ENCODE measurements at places on chromosomes 2 and 18.

DNA sequence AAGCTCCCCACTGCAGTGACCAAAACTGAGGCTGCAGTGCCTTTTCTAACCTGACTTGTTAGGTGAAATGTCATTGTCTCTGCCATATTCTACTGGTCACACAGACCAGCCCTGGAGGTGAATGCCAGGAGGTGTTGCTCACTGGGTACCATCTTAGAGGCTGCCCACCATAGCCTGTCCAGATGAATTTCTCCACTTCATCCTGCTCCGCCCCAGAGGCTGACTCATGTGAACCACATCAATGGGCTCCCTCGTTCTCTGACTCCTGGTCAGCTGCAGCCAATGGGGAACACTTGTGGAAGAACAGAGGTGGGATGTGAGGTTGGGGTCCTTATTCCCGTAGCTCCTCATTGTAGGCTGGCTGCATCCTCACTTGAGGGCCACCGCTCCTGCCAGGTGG lies 3.4 kb upstream of the NARS1 start:
- no peak for DNase-seq

DNA sequence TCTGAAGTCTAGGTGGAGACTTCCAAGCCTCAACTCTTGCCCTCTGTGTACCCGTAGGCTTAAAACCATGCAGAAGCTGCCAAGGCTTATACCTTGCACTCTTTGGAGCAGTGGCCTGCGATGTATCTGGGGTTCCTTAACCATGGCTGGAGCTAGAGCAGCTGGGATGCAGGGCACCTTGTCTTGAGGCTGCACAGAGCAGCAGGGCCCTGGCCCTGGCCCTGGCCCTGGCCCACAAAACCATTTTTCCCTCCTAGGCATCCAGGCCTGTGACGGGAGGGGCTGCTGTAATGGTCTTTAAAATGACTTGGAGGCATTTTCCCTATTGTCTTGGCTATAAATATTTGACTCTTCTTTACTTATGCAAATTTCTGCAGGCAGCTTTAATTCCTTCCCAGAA lies 19.2 kb downstream of the SERPINB4 start:
- no peak for DNase-seq

- DNase-seq, result no peak
These were observed 191.7 kb downstream of the CAMKMT start for GRCh38 chr2:44553456-44553855.

GRCh38 chr2:17894556-17894955 lies 16.1 kb downstream of the KCNS3 start:
- DNase-seq, result no peak

GRCh38 chr2:126808929-126809328 lies 89.8 kb upstream of the TEX51 start:
- DNase-seq, result no peak

DNA sequence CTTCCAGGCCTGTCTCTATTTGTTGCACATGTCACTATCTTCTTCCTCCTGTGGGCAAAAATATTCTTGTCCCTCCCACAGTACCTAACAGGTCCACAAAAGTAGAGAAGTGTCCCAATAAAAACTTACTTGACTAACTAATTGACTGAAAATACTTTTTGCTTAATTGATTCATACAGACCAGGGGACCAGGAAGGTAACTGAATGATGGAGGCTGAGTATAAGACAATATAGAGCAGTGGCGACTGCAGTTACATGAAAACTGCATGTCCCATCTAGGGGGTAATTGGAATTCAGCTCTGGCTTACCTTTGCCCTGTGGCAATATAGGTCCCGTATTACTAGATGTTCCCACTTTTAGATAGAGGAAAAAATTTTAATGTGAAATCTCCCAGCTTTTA lies 112.9 kb upstream of the CREB1 start:
- no peak for DNase-seq

DNA sequence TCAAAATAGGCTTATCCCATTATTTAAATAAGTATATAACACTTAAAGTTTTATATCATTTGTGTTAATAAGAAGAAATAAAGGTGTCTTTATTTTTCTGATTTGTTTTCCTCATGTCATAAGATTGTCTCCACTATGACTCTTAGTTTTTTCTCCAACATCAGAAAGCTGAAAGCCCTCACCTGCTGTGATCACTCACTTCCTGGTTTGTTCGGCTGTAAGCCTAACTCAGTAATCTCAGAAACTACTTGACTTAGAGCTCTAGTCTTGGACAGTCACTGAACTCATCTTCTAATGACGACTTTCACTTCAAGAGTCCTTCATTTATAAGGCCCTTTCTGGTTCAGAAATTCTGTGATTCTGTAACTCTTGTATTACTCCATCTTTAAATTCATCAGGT lies 311.0 kb downstream of the ZEB2 start:
- no peak for DNase-seq

DNA sequence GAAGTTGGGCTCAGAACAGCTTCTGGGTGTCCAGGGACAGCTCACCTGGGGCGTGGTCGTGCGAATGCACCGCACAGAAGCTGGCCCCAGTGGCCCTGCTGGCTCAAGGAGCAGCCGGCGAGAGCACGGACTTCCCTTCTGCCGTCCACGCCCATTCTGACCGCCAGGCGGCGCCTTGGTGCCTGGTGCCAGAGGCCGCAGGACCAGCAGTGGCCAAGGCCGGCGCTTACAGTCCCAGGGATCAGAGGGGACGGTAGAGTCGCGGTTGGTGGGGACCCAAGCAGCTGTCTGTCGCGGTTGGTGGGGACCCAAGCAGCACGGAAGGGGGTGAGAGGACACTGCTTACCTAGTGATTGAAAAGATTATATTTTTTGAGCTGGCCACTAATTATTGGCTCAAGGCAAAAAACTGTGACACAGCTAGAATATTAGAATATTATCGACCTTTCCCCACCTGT lies 25.7 kb downstream of the NPPC start:
- no peak for DNase-seq

DNA sequence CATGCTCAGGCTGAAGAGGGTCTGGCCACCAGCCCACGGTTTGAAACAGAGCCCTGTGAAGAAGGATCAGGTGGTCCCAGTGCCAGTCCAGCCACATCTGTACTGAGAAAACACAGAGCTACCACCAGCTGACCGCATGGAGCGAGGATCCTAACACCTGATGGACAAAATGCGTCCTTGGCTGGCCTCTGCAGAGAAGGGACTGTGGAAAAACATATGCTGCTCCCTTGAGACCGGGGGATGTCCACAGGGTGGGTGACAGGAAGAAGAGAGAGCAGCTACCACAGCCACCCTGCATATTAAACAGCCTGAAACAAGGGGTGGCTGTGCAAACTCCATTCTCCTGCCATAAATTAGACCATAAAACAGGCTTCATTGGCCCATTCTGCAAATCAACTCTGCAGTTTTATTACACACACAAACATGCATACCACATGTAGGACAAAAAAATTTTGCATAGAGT lies 137.2 kb downstream of the BCL2 start:
- DNase-seq, result no peak

DNA sequence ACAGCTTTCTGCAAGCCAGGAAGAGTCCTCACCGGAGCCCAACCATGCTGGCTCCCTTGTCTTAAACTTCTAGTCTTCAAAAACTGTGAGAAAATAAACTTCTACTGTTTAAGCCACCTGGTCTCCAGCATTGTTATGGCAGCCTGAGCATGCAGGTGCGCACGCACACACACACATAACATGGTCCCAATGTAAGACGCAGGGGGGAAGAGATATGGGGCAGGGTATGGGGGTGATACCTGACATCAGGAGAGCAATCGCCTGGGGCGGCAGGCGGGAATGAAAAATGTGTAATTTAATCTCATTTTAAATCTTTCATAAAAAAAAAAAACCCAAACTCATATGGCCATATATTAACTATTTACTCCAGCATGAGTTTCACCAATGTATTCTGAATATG lies 18.0 kb downstream of the HJURP start:
- DNase-seq, result no peak

DNA sequence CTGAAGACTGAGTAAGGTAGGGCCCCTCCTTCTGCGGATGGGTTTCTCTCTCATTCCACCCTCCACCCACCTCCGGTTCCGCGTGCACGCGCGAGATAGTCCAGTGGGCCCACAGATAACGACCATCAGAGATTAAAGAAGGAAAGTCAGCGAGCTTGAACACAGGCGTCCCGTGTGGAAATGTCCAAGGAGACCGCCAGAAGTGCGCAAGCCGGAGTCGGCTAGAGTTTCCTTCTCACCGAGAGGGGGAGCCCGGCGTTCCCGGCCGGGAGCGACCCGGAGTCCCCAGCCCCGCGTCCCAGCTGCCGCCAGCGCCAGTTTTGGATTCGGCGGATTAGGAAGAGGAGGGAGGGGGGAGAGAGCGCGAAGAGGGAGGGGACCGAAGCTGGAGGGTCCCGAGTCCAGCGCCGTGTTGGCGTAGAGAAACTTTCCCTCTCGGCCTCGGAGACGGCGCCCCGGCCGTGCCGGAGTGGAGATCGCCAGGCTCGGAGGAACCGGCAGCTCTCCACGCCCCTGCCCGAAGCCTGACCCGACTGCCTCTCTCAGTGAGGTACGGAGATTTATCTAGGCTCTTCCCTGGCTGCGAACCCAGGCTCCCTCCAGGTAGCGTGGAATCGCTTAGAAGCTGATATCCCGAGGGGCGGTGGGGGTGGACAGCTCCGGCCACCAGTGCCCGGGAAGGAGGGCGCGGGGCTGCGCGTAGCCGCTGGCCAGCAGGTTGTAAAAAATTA lies at the start of gene GULP1:
Gene GULP1 (plus strand): TSS at position 258 of the 731 bp plus-strand sequence. CDS start 185,829 bp downstream, outside the sequence.
- peak; percentile 32 for DNase-seq

DNA sequence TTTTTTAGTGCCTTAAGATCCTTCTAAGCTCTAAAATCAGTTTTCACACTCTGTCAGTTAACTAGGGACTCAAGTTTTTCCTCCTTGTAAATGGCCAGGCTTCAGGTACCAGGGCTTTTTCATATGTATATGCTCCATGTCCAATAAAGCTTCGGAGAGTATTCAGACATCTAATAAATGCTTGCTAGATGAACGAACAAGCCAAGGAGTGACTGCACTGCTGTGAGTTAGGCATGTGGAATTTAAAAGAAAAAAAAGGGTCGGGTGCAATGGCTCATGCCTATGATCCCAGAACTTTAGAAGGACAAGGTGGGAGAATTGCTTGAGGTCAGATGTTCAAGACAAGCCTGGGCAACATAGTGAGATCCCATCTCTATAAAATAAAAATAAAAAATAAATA lies 81.9 kb downstream of the CDH2 start:
- no peak for DNase-seq

- no peak for DNase-seq
These were observed 150.7 kb downstream of the MEIS1 start for GRCh38 chr2:66585587-66585986.

DNA sequence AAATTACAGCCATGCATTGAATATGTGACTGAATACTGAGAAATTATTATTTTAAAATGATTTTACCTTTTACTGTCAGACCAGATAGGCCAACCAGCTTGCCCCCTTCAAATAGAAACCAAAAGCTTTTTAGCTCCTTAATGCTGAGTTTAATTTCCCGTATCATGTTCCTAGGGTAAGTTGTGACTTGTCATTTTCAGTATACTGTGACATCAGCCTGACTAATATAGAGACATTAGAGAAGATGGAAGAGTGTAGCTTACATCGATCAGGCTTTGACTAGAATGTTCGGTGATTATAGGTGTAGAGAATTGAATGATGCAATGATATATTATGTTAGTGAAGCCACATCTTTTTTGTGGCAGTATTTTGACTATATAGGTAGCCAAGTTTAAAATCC lies 50.6 kb upstream of the ZEB2 start:
- DNase-seq, result no peak

- DNase-seq, result no peak
These were observed 17.7 kb downstream of the PAX8 start for GRCh38 chr2:113260991-113261390.

DNA sequence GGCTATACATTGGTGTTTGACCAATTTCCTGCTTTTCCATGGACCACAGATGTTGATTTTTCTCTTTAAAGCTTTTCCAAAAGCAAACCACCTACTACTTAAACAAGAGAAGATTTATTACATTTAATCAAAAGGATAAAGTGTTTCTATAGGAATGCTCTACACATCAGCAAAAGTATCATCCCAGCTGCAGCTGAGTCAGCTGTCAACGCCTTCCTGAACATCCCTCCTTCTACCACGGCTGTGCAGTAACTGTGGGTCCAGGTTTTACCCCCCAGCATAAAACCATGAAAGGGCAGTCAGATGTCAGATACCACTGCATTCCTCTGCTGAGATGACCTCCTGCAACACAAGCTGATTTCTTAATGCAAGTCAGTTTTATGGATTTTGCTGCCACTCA lies 524.5 kb upstream of the MEX3C start:
- no peak for DNase-seq

- no peak for DNase-seq
These were observed 43.3 kb downstream of the PLB1 start for GRCh38 chr2:28539118-28539541.

DNA sequence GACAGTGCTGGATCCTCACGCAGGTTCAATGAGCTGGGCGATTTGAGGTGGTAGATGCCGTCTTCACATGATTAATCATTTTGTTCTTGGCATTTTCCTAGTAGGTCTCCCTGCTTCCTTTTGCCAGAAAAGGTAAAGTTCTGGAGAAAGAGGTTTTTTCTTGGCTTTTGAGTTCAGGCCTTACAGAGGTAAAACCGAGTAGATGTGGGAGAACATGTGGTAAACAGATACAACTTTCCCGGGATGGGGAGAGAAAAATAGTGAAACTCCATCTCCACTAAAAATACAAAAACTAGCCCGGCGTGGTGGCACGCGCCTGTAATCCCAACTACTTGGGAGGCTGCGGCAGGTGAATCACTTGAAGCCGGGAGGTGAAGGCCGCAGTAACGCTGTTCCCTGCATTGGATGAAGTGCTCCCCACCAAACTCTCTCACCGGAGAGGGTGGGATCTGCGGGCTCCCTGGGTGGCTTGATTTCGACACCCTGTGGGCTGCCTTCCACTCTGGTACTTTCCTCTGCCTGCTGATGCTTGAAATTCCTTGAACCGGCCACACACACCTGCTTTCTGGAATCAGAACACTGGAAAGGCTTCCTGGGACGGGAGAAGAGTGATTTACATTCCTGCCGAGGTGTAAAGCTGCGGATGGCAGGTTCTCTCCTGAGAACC lies 88.8 kb downstream of the ACTR3 start:
- DNase-seq, result no peak

- DNase-seq, result no peak
These were observed 112.7 kb upstream of the SERPINE2 start for GRCh38 chr2:224151680-224152310.

GRCh38 chr2:16559278-16560067 lies 106.2 kb downstream of the CYRIA start:
- DNase-seq, result no peak

DNA sequence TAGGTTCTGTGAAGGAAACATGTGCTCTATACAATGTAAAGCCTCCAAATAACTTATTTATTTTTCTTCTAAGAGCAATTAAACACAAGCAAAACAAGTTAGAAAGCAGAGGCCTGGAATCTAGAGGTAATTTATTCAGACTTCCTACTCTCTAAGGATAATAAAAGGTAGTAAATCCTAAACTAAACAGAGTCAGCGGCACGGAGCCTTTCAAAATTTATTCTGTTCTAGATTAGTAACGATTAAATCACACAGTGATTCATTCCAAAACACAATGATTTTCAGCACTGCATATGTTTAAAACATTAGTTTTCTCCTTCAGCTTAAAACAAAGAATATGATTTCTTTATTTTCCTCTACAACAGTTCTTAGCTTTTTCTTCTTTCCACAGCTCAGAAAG lies 160.9 kb downstream of the FBXO15 start:
- no peak for DNase-seq

- DNase-seq, result no peak
These were observed 164.9 kb downstream of the CCDC148 start for GRCh38 chr2:158291544-158292180.

GRCh38 chr2:3208179-3208578 lies 169.4 kb downstream of the EIPR1 start:
- DNase-seq, result no peak

Data from NCI-H2081 treated with DMSO at 0.1 percent for 48 hours (cell line).